ENCODE measurements at places on chromosomes 2 and 18. TPM values are rescaled to one million over a fixed set of nuclear protein-coding genes. Genes with fewer than 3 reads are reported as not detected.

Gene PSMA8
- polyA plus RNA-seq: not detected

Gene SPC25
- polyA plus RNA-seq: 17.4 TPM

Gene MAPK4
- 10.5 TPM for polyA plus RNA-seq

Gene SLC9A4
- polyA plus RNA-seq: 6.1 TPM

Gene TUBA4B
- 0.97 TPM for polyA plus RNA-seq

Gene NOL4
- 2.0 TPM for polyA plus RNA-seq

Gene SERPINB4
- polyA plus RNA-seq: 0.06 TPM

Gene STPG4
- not detected for polyA plus RNA-seq

Gene C2orf81
- polyA plus RNA-seq: 7.5 TPM

Gene IL1R2
- polyA plus RNA-seq: 0.73 TPM

Gene TNFAIP6
- 1.8 TPM for polyA plus RNA-seq

Gene GALR1
- polyA plus RNA-seq: 0.08 TPM

Gene ARHGAP28
- polyA plus RNA-seq: 84.3 TPM

Gene C1GALT1C1L
- 3.7 TPM for polyA plus RNA-seq

GRCh38 chr2:142930835-142931398 is 53.5 kb downstream of the KYNU start:
- no peak for DNase-seq

GRCh38 chr2:217993817-217994463 is 8.9 kb downstream of the TNS1 start:
- no peak for DNase-seq

- no peak for DNase-seq
Measured at GRCh38 chr2:2662037-2662846, 331.2 kb upstream of the MYT1L start.

- no peak for DNase-seq
Measured at GRCh38 chr2:41568648-41569047, 479.2 kb upstream of the PKDCC start.

- DNase-seq: no peak
Measured at GRCh38 chr2:121994238-121995206, 239.1 kb downstream of the TSN start.

GRCh38 chr2:232459419-232460035 is 3.6 kb downstream of the ALPI start:
- DNase-seq: no peak

- no peak for DNase-seq
Measured at GRCh38 chr2:729376-729861, 52.2 kb upstream of the TMEM18 start.

GRCh38 chr2:215973954-215974699 is 39.2 kb downstream of the MREG start:
- DNase-seq: no peak

DNA sequence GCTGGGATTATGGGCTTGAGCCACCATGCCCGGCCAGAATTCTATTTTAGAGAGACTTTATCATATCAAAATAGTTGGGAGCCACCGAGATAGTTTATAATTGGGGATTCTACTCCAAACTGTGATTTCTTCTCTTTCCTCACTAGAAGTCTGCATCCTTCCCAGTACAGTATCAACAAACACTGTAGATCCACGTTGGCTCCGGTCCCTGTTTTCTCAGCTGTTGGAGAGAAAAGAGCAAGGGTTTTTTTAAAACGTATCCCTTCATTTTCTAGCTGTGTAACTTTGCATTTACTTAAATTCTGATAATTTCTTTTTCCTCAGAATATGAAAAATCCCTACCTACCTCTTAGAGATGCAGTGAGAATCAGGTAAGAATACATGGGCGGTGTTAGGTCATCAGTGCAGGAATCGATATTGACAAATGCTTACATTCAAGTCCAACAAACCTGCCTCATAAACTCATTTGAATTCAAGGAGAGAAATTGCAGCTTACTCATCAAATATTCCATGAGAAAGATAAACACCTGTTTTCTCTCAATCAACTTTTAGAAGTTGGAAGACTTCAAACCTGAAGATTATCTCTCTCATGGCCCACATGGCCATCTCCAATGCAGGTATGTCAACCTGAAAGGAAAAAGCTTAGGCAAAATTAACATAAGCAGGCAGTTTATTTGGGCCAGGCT is 17.7 kb upstream of the PDCL3 start:
- DNase-seq: no peak

DNA sequence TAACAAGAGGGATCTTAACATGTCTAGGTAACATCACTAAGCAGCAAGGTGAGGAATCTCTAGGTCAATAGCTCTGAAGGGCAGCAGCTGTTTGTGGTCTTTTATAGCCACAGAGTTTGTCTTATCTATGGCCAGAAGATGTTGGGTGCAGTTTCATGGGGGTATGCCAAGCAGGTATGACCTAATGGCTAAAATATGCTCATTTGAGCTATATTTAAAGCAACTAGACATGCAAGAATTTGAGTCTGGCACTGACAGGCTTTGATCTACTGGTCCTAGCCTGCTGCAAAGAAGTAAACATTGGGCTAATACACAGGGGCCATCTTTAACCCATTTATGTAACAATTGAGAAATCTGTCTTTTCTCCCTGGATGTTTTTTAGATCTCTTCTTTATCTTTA is 13.9 kb upstream of the UGP2 start:
- DNase-seq: no peak

- DNase-seq: no peak
Measured at GRCh38 chr2:143558665-143559064, 429.4 kb downstream of the ARHGAP15 start.

- no peak for DNase-seq
Measured at GRCh38 chr2:158667586-158667985, 127.5 kb upstream of the DAPL1 start.

DNA sequence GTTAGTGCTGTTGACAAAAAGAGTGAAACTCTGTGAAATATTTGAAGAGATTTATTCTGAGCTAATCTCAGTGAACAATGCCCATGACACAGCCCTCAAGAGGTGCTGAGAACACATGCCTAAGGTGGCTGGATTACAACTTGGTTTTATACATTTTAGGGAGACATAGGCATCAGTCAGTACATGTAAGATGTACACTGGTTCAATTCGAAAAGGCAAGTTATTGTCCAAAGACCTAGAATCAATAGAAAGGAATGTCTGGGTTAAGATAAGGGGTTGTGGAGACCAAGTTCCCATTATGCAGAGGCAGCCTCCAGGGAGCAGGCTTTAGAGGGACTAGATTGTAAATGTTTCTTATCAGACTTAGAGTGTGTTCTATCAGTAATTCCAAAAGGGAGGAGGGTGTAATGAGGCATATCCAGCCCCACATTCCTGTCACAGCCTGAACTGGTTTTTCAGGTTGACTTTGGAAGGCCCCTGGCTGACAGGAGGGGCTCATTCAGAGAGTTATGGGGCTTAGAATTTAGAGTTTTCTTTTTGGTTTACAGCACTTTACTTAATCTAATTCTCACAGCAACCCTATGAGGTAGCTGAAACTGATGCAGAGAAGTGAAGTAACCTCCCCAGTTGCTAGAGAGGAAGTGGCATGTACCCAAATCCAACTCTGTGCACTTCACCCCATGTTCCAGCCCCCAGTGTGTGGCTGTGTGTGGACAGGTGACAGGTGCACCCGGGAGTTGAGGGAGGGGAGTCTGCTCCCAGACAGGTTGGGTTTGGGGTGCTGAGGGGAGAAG is 28.3 kb upstream of the ASAP2 start:
- DNase-seq: no peak

DNA sequence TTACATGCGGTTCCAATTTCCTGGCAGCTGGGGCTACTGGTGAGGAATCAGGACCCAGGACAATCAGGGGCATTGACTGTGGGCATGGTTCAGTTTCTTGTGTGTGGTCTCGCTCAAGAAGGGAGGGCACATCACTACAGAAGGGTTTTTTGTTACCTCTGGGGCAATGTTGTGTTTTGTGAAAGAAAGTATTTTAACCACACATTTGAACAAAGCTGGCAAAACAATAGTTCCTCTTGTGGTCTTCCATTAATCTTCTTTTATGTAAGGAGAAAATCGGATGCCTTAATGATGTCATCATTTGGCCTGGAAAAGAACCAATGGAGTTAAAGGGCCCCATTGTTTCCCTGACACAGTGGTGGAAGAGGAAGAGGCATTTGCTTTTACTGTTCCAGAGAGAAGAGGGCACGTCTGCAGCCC is 197.4 kb downstream of the SH3BP4 start:
- DNase-seq: no peak

DNA sequence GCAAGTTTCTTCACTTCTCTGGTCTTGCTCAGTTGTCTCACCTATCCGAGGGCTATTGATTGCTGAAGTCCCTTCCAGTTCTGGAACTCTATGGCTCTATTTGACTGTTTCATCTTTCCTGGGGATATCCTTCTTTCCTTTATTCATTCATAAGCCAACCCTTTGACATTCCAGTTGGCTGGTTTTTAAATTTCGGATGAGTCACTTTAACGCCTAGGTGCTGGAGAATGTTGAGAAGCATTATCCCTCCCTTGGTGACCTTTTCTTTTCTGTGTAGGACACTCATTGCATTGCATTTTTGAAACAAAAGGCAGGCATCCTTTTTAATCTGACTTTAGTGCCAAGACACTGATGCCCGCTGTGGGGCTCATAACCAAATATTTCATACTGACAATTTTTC is 307.1 kb downstream of the TSN start:
- no peak for DNase-seq

- DNase-seq: no peak
Measured at GRCh38 chr2:66555091-66555490, 120.2 kb downstream of the MEIS1 start.

GRCh38 chr2:219417374-219417773 is 803 bp upstream of the DES start:
- no peak for DNase-seq

DNA sequence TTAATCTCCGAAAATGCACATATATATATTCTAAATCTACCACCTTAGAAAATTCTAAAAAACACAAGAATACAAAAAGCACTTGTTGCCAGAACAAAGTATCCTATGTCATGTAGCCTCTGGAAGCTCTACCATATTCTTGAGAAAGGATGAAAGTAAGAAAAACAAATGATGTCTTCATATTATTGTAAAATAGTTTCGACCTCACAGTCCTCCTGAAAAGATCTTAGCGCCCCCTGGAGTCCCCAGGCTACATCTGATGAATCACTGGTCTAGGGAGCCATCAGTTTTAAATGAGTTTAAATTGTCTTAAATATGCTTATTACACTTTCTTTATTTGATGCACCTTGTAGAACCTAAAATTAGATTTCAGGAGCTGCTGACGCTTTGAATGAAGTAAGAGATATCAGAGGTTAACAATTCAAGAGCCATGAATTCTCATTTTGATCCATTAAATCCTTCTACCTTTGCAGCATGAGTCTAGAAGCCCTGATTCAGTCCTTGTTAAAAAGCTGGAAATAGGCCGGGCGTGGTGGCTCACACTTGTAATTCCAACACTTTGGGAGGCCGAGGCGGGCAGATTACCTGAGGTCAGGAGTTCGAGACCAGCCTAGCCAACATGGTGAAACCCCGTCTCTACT is 138.8 kb downstream of the MCFD2 start:
- no peak for DNase-seq

GRCh38 chr2:225566798-225567197 is 167.3 kb downstream of the NYAP2 start:
- no peak for DNase-seq

GRCh38 chr18:692824-693223 is 19.6 kb downstream of the ENOSF1 start:
- no peak for DNase-seq

DNA sequence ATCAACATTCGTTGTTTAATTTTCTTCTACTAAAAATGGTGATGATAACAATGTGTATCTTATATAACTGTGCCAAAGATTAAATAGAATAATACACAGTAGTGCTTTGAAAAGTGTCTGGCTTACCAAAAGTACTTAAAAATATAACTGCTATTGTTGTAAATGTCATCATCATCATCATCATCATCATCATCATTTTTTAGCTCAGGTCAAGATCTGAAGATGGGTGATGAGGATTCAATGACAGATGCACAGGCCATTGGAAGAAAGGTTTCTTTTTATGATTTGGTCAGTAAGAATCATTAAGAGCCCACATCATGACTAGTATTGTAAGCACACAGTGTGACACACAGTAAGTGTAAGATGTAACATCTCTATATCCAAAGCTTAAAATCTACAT is 795.2 kb downstream of the SLC4A3 start:
- no peak for DNase-seq

- DNase-seq: no peak
Measured at GRCh38 chr18:72161691-72162090, 382.5 kb downstream of the CBLN2 start.

GRCh38 chr2:105256431-105257047 is 15.0 kb downstream of the GPR45 start:
- DNase-seq: no peak

- no peak for DNase-seq
Measured at GRCh38 chr2:120378605-120379004, 32.7 kb downstream of the INHBB start.

DNA sequence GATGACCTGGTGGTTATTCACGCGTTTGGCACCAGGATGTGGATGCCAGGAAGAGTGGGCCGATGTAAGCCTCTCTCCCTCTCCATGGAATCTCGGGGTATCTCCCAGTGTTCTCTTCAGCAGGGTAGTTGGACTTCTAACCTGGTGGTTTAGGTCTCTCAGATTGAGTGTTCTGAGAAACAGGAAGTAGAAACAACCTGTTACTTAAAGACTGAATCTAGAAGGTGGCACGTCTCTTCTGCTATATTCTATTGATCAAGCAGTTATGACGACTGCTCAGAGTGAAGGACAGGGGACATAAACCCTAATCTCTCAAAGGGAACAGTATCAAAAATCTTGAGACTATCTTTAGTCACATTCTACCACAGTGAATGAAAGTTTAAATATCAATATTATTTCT is 918.7 kb upstream of the PIK3C3 start:
- no peak for DNase-seq

DNA sequence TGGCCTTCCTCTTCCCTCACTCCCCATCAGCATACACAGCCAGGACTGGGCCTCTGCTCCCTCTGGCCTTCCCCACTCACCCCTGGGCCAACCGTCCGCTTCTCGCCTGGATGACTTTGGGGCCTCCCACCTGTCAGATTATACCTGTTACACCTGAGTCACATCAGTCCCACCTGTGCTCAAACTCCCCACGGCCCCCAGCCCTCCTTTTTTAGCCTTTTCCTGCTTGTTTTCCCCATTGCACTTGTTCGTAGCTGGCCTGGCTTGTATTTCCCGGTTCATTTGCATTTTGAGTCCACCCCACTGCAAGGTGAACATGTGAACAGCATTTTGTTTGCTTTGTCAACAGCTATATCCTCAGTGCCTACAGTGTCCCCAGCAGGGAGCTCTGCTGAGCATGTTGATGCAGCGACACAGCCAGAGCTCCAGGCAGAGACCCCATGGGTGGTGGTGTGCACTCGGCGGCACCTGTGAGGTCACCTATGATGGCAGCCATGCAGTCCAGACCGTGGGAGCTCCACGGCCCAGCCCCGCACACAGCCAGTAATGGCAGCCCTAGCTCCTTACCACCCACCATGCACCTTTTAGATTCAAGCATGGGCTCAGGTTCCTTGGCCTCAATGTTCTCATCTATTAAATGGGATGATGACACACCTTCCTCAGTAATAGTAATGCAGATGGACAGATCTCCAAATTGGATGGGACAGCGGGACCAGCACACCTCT is 276.4 kb upstream of the HS6ST1 start:
- DNase-seq: no peak

- DNase-seq: no peak
Measured at GRCh38 chr2:78145395-78145996, 623.3 kb upstream of the LRRTM4 start.

Measured in right renal pelvis (tissue), 4 donors.